NCI-H748 treated with DMSO at 0.1 percent for 48 hours (cell line): ENCODE measurements at places on chromosomes 1 and 21.

DNA sequence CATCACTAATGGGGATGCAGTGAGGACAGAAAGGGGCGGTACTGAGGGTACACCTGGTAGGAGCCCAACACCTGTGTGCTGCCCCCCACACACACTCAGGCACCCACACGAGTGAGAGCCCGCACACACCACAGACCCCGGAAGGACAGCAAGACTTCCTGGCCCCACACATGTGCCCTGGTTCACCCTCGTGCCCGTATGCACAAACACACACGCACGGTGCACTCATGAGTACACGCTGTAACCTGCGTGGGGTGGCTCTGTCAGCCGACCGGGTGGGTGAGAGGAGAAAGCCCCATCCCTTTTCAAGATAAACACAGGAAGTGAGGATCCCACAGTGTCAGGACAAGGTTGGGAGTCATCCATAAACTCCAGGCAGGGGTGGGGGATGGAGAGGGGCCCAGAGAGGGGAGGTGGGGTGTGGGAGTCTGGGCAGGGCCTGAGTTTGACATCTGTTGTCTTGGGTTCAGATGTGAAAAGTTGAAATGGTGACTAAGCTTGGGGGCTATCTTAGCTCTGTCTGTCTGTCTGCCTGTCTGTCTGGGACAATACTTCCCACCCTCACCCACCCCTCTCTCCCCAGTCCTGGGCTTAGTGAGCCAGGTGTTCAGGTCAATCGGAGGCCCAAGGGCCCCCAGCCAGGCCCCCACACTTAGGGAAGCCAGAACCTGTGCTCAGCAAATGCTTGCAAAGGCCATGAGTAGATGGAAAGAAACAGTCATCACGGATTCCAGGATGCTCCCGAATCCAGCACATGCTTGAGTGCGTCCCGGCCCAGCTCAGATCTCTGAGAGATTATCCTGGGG lies 119.8 kb upstream of the ZBTB40 start:
- no peak for DNase-seq

DNA sequence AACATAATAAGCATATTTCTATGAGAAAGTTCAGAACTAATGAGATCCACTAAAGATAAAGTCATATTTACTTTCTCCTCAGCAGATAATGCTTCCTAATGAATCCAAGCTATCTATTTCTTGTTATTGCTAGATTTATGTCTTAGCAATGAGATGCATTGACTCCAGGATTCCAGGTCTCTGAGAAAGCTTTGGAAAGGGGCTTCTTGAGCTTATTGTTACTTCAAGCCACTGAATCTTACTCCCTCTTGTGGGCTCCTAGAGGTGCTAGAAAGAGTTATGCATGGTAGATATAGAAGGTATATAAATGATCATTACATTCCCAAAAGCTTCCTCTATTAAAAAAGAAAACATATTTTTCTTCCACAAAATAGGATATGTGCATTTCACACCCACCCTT lies 246.4 kb upstream of the ADAMTS5 start:
- no peak for DNase-seq

DNA sequence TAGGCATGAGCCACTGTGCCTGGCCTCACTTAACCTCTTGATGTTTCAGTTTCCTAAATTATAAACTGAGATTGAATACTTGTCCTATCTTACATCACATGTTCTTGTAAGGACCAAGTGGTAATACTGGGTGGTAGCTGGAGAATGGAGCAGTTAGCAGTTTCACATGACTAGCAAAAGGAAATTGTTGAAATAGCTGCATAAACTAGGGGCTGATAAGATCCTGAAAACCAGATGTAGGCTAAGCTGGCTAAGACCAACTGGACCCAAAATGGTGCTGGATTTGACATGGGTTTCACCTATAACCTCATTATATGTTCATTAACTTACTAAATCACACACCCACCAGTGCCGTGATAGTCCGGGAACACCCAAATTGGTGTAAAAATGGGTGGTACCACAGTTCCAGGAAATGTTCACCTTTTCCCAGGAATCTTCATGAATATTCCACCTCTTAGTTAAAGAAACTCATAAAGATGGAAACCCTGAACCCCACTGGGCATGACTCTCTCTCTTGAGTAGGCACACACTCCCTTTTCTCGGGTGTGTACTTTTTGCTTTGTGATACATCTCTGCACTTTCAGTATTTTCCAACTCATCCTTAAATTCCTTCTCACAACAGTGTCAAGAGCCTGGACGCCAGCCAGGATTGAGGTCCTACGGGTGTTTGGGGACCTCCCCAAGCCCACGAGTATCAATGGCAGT lies at the start of gene PAPPA2:
Gene PAPPA2 (plus strand): TSS at position 502 of the 705 bp plus-strand sequence. CDS start 93,148 bp downstream, outside the sequence.
- no peak for DNase-seq

- DNase-seq, result no peak
Observed at GRCh38 chr1:98323388-98323787, 338.1 kb upstream of the SNX7 start.

GRCh38 chr1:210262167-210262896 lies 29.7 kb downstream of the SERTAD4 start:
- no peak for DNase-seq

GRCh38 chr1:25684216-25684965 lies 67.8 kb downstream of the MAN1C1 start:
- no peak for DNase-seq
